ENCODE measurements at places on chromosomes 5 and 9.
A peak's percentile ranks its signal among the peaks of the same experiment; 100 is the strongest.

DNA sequence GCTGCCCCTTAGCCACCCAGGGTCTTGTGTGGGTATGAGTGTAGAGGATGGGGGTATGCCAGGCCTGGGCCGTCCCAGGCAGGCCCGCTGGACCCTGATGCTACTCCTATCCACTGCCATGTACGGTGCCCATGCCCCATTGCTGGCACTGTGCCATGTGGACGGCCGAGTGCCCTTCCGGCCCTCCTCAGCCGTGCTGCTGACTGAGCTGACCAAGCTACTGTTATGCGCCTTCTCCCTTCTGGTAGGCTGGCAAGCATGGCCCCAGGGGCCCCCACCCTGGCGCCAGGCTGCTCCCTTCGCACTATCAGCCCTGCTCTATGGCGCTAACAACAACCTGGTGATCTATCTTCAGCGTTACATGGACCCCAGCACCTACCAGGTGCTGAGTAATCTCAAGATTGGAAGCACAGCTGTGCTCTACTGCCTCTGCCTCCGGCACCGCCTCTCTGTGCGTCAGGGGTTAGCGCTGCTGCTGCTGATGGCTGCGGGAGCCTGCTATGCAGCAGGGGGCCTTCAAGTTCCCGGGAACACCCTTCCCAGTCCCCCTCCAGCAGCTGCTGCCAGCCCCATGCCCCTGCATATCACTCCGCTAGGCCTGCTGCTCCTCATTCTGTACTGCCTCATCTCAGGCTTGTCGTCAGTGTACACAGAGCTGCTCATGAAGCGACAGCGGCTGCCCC, 2.6 kb downstream of the SLC35A4 start:
- DNase-seq: no peak

DNA sequence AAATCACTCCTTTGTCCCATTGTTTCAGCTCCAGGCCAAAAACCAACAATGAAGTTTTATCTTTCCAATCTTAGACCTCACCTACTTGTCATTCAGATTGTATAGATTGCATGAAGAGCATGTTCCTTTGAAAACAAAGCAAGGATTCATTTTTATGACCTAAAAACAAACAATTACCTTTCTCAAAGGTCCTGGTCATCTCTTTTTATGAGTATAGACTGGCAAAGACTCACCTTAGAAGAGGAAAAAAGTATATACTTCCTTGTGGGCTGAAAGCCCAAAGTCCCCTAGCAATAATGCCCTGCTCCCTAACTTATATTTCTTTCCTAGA, 28.4 kb upstream of the TLE1 start:
- DNase-seq: no peak

GRCh38 chr5:65102371-65102975, 333.7 kb downstream of the CWC27 start:
- no peak for DNase-seq

DNA sequence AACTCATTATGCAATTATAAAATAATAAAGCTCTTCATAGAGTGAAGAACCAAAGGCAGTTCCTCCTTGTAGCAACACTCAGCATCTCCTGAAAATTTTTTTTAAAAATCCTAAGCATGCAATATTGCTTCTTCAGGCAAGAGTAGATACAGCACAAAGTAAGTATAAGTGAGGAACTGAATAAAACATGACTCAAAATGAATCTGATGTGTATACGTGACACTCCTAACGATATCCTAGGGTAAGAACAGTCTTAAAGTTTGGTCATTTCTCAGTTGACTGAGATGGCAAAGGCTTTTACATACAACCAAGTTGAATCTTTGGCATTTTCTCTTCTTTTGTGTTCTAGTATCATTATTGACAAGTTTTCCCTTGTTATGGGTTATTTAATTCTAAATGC, 41.1 kb upstream of the AOPEP start:
- no peak for DNase-seq

- DNase-seq: no peak
These were observed 268.7 kb upstream of the GAS1 start for GRCh38 chr9:87216036-87216435.

GRCh38 chr9:128494108-128494745, 10.3 kb upstream of the GLE1 start:
- no peak for DNase-seq

DNA sequence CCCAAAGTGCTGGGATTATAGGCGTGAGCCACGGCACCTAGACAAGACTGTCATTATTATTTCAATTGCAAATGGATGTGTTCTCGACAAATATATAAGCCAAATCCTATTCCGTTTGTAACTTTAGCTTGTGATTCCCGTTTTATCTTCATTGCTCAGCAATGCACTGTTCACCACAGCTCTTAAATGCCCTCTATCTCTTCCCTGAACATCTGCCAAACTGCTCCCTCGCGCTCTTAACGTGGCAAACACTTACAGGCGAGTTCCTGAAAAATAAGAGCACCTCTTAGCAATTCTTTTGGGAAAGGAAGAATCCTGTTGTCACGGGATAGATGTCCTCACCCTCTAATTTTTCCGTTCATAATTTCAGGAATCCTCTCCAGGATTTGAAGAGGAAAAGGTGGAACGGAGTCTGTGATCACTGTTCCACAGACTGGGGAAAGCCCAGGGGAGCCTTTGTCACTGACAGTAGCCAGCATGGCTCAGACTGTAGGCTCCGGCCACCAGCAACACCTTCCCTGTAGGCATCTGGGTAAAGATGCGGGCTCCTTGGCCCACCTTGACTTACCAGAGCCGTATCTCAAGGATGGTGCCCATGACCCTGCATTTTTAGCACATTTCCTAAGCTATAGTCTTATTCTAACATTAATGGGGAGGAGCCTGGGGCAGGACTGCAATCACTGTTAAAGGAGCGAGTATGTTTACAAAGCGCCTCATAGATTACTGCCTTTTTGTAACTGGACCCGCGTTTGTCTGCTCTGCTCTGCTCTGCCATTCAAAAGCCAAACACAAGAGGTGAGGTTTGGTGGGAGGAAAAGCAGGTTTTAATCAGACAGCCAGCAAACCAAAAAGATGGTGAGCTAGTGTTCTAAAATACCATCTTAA, 20.2 kb upstream of the GNPDA1 start:
- DNase-seq: no peak

DNA sequence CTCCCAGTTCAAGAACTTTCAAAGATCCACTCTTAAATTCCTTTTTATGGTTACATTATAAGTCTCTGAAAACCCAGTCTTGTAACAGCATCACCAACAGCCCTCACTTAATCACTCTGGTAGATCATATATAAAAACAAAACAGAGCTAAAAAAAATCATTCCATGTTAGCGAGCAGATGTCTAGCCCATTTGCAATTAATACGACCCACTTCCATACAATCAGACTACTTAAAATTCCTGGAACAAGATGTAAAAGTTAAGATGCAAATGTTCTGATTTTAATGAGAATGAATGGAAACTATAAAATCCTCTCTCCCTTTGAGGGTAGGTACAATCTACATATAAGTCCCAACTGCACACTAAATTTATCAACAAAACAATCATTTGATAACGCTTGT, 167.0 kb downstream of the MED27 start:
- no peak for DNase-seq

DNA sequence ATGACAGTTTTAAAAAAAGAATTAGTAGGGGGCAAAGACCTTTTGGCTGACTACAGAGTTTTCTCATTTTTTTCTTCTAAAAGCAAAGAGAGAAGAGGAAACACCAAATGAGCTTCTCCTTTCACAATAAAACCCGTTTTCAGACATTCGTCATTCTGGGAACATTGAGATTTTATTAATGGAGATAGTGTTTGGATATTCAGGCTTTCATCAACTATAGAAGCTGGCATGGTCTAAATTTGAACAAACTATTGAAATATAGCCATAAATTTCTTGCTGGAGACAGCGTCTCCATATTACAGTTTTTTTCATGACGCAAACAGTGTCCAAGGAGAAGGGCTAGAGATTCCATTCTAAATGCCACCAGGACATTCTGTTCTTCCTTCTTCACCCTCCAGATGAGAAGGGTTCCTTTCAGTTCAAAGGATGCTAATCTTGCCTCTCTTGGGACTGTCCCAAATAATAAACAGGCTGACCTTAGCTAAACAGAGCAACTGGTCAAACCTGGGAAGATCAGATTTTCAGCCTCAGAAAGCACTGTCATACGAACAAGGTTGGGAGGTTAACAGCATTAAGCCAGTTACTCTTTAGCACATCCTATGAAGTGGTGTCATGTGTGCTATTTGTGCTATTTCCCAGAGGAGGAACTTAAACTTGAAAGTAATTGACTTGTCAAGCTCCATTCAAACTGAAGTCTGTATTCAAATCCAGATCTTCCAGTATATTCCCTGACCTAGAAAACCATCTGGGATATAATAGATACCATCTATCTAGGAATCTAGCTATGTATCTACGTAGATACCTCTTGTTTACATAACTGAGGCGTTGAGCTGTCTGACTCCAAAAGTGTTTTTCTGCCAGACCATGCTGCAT, 125.6 kb downstream of the LPAR1 start:
- no peak for DNase-seq

- DNase-seq: no peak
These were observed 29.5 kb downstream of the GOLPH3 start for GRCh38 chr5:32144378-32145207.

GRCh38 chr5:179170606-179171005, 110.4 kb downstream of the ZNF354C start:
- DNase-seq: no peak

- peak; percentile 48 for DNase-seq
These were observed 982 bp downstream of the EPB41L4A start for GRCh38 chr5:112417931-112418658.

GRCh38 chr9:126421567-126422428, 95.2 kb downstream of the MVB12B start:
- no peak for DNase-seq

- DNase-seq: no peak
These were observed 24.7 kb upstream of the STX17 start for GRCh38 chr9:99881769-99882168.

DNA sequence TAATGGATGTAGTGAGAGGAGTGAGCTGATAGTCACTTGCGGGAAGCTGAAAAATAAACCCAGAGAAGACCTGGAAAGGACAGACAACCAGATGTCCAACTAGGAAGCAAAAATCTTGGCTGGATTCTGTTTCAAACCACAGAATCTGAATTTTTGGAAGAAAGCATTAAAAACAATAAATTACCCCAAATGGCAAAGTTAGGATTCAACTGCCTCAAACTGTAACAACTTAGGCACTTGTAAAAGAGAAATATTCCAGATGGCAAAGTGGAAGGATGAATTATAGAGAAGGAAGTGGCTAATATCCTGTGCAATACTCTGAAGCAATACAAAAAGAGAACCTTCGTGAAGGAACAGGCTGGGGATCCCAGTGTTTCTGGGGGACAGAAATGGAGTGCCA, 46.8 kb upstream of the SLIT3 start:
- DNase-seq: no peak

DNA sequence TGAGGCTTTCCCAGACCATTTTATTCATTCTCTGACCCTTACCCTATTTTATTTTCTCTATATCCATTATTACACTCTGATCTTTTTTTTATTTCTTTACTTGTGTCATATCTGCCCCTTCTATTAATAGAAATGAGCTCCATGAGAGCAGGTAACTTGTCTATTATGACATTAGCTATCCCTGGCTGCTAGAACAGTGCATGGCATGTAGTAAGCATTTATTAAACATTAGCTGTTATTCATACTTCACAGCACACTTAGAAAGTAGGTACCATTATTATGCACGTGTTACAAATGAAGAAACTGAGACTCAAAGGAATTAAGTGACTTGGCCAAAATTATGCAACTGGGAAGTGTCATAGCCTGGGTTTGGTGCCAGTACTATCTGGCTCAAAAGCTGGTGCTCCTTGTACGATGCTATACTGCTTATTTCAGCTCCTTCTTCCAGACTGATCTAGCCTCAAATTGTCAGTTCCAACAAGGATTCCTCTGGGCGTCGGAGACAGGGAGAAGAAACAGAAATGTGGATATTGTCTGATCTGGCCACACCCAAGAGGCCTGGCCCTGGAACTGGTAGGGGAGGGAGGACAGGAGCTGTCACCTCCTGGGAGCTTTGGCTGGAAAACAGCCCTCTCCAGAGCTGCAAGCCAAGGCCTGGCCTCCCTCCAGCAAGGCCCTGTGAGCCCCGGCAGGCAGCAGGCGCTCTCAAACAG, 10.8 kb upstream of the NIPAL4 start:
- DNase-seq: no peak

DNA sequence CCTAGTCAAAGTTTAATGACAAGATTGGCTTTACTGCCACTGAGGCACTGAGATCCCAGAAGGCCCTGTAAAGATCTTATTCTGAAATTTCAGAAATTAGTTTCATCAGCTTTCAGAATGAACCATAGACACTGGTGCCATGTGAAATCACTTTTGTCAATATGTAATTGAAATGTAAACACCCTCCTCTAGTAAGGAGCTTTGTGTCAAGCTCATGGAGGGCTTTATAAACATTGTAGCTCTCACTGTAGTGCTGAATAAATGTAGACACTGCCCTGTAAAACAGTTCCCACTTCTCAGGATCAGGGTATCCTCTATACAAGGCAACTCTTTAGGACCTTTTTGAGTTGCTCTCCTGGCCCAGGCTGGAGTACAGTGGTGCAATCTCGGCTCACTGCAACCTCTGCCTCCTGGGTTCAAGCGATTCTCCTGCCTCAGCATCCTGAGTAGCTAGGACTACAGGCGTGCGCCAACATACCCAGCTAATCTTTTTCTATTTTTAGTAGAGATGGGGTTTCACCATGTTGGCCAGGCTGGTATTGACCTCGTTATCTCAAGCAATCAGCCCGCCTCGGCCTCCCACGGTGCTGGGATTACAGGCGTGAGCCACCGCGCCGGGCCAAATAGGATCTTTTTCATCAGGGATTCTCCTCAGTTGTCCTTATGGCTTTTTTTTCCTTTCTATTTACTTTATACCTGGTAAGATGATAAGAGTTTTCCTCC, 1823.9 kb upstream of the CDH9 start:
- no peak for DNase-seq

DNA sequence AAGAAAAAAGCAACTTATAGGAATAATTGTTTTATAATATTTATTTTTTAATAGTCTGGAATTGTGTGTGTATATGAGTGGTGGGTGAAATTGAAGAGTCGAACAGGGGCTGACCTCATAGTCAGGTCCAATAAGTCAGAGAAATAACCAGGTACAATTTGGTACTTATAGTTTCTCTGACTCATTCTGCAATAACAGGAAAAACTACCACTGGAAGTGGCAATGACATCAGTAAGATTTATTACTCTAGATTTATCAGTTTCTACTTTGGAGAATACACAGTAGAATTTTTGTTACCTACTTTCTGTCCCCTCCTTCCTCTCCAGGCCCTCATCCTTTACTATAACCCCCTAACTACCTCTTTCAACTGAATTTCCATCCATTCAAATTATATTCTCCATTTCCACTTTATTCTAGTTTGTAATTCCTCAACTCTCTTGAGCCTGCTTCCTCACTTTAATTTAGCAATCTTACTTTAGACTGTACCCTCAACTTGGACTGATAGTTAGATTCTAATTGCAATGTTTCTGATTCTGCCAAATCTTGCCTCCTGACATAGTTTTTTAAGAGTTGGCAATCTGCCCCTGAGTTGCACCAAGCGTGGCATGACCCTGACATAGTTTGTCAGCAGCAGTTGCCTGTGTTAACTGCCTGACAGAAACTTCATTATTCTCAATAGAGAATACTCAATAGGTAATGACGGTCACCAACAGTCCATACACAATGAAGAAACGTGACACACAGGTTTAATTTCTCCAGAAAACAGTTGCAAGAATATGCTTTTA, 475.3 kb upstream of the RIOK2 start:
- DNase-seq: no peak
